Left renal cortex interstitium (tissue), 4 donors: ENCODE measurements at places on chromosomes 7 and 10. TPM values are rescaled to one million over a fixed set of nuclear protein-coding genes. Genes with fewer than 3 reads are reported as not detected.

The TYW1B gene
- polyA plus RNA-seq: 2.5 TPM

- no peak for DNase-seq
Measured at GRCh38 chr10:4151466-4151865, 366.5 kb upstream of the KLF6 start.

GRCh38 chr10:132135053-132135872 is 51.5 kb upstream of the DPYSL4 start:
- DNase-seq: no peak

DNA sequence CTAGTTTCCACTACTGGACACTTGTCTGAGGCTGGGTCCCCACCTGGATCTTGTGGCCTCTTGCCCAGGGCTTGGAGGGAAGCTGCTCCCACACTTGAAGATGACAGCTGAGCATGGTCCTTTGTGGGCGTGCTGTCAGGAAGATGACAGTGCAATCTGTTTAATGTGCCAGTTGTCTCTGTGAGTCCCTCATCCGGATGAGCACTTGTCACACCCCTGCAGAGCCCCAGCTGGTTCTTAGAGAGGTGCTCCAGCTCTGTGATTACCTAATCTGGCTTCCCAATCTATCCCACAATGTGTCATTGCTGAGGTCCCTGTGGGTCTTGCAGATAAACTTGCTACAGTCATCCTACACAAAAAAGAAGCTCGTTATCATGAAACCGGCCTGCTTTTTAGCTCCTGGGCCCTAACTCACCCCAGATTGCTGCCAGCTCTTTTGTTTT is 34.8 kb upstream of the CCSER2 start:
- DNase-seq: no peak

- DNase-seq: no peak
Measured at GRCh38 chr10:100076750-100077149, 4.9 kb downstream of the CPN1 start.

DNA sequence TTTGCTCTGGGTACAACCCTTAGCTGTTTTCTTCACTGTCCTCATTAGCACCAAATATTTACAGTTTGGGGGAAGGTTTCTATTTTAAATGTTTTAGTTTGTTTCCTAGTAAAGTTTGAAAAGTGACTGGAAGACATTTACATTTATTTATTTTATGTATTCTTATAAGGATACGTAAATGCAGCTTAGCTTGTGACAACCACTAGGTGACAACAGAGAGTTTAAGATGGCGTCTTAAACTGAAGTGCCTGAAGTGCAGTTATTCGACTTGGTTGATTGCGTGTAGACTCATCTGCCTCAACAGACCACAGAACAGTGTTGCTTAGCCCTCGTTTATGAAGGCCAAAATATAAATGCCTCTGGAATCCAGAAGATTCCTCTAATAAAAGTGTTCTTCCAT is 378.2 kb upstream of the MYO3A start:
- DNase-seq: no peak

- DNase-seq: no peak
Measured at GRCh38 chr10:103666762-103667150, 173.3 kb downstream of the NEURL1 start.

DNA sequence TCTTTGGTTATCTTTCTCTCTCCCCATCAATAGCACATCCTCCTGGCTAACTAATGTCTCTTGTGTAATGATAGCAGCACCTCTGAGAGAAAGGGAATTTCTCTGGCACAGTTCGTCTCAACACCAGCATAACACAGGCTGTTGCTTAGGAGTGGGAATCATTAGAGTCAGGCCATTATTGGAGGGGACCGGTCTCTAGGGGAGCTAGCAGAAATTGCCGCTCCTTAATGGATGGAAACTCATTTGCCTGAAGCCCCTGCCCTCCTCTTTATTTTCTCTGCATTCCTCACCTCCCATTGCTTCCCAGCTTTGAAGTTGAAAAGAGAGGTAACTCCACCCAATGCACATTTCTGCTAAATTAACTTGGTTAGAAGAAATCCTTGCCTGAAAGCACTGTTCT is 11.9 kb downstream of the LRRC4 start:
- DNase-seq: no peak

GRCh38 chr10:21078410-21079329 is 181.6 kb upstream of the NEBL start:
- DNase-seq: peak; percentile 43

DNA sequence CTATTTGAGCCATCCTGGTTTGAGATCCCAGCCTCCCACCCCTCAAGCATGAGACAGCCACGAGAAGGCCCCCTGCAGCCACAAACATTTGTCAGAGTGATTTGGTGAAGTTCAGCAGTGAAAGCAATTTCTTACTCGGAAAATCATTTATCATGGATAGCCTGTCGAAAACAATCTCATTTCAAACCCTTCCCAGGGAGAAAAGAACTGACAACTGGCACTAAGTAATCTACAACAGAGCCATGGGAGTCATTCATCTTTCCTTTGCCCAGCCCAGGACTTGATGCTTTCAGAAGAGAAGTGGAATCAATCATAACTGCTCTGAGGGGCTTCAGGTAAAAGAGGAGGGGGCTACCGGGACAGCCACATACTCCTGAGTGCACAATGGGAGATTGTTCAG is 411.2 kb downstream of the KCNMA1 start:
- DNase-seq: no peak

The ADCYAP1R1 gene
- 0.79 TPM for polyA plus RNA-seq

The BLNK gene
- polyA plus RNA-seq: 44.7 TPM

DNA sequence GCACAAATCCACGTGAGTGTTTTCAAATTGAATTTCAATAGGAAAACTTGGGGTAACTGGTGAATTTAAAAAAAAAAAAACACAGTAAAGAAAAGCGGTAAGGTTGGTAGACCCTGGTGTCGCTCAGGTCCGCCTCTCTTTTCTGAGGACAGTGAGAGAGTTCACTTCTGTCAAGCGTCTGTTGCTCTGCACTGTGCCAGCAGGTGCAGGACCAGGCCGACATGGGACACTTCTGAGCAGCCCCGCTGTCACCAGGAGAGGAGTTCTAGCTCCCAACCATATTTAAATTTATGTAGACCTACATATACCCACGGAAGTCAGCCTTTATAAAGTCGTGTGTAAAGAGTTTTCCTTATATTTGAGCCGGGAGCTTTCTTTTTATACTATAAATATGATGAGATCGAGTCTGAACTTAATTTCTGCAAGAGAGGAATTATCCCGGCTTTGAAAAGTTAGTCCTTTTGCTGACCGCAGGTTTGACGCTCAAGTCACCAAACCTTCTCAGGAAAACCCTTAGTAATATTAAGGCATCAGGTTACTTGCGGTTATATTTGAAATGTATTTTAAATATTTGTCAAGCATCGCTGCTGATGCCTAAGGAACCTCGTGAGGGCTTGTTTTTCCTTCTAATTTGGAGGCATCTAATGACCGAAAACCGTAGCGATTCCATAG is 531 bp downstream of the IKZF1 start:
- no peak for DNase-seq

DNA sequence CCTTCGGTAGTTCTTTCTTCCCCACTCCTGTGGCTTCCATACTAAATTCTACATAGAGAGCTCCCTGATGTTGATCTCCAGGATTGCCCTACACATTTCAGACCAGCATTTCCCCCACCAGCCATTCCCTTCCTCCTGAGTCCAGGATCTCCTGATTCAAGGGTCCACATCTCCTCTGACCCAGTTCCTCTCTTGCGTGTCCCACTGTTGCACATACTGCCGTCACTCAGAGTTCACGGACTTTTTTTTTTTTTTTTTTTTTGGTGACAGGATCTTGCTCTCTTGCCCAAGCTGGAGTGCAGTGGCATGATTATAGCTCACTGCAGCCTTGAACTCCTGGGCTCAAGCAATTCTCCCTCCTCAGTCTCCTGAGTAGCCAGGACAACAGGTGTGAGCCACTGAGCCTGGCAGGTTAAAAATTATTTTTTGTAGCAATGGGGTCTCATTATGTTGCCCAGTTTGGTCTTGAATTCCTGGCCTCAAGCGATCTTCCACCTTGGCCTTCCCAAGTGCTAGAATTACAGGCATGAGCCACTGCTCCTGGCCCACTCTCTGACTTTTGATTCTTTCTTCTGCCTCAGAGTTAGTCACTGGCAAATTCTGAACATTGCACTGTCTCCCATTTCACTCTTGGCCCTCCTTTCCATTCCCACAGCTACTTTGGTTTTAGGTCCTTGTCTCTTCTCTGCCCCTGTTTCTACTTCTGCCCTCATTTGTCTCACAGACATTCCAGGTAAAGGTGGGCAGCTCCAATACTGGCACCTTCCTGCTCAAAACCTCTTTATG is 29.6 kb upstream of the ZRANB1 start:
- DNase-seq: no peak

The GSDME gene
- polyA plus RNA-seq: 17.7 TPM

- DNase-seq: no peak
Measured at GRCh38 chr7:141949021-141949420, 2.2 kb upstream of the CLEC5A start.

- DNase-seq: no peak
Measured at GRCh38 chr10:103859161-103860086, 4.0 kb upstream of the SH3PXD2A start.

DNA sequence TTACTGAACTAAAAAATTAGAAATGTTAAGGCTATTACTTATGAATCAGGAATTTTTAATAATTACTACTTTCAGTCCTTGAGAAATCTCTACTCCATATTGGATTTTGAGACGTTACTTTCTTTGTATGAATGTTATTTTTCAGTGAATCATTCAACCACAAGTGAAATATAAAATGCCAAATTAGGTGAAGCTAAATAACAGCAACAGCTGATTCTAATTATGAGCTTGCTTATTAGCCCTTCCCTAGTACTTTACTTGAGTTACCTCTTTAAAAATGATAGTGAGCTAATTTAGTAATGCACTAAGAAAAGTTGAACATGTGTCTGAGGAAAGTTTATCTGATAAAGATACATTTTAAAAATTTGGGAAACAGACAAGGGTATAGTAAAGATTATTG is 51.4 kb downstream of the PCGF5 start:
- DNase-seq: no peak

DNA sequence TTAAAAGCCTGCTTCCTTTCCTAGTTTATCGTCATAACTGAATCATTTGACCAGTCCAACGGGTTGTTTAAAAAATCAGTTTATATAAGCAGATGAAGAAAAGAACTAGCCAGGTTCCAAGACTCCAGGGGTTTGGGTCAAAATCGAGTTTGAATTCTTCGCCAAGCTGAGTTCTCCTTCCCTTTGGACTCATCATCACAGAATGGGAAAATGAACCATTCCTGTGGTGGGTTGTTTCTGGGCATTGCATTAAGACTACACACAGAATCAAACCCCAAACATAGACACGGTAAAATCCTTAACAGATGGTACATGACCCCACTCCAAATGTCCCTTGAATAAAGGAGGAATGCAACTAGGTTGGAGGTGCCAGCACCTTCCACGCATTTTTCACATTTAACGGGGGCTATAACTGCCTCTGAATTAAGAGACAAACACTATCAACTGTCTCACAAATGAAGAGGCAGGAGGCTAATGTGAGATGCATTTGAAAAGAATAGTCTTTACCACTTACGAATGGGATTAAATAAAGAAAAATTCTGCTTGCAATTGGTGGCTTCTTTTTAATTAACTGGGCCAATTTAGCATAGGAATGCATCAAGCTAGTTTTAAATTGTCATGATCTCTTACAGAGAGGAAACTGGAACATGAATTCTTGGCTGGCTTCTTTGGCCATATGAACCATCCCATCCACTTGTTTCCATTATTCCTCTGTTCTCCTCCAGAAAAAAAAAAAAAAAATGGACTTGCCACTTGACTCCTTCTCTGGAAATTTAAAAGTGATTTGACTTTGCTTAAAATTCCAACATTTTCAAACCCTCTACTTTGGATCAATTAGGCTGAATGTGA is 61.1 kb downstream of the CHST15 start:
- no peak for DNase-seq

DNA sequence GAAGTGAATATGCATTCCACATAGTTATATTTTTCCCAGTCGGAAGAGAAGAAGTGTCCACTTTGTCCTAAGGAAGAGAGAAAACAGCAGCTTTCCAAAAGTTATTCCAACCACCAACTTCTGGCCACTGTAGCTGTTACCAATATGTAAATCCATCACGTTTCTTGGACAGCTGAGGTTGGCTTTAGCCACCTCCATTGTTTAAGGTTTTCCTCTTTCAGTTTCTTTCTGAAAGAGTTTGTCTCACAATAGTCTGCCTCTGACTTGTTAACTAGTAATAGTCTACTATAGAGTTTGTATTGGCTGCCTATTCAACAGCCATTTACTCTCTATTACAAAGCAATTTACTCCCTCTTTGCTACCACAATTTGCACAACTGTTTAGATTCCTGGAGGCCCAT is 457.6 kb upstream of the LRRN3 start:
- DNase-seq: no peak

- DNase-seq: no peak
Measured at GRCh38 chr10:33735464-33735923, 401.0 kb upstream of the NRP1 start.

DNA sequence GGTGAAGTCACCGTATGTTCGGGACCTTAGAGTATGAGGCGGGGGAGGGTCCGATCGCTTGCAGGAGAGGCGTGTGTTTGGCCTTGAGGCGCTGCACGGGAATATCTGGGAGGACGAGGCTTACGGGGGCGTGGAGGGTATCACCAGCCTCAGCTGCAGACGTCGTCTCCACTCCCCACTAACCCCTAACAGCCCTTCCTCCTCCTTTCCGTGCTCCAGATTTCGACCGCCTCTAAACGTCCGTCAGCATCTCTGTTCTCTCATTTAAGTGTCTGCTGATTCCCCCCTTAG is 23.5 kb upstream of the ZNF12 start:
- peak; percentile 26 for DNase-seq

DNA sequence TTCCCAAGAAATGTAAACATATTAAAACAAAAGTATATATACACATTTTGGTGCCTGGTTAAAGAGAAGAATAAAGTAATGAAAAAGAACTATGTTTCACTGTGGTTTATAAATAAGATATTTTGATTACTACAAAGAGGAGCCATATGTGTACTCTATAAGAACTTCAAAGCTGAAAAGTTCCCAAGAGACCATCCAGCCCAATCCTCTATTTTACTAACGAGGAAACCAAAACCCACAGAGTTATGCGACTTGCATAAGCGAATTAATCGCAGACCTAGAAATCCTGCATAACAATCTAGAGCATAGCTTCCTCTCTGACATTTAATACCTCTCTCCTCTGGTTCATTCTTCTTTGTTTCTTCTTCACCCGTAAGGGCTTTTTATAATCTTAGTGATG is 937.1 kb downstream of the CNTNAP2 start:
- DNase-seq: no peak

DNA sequence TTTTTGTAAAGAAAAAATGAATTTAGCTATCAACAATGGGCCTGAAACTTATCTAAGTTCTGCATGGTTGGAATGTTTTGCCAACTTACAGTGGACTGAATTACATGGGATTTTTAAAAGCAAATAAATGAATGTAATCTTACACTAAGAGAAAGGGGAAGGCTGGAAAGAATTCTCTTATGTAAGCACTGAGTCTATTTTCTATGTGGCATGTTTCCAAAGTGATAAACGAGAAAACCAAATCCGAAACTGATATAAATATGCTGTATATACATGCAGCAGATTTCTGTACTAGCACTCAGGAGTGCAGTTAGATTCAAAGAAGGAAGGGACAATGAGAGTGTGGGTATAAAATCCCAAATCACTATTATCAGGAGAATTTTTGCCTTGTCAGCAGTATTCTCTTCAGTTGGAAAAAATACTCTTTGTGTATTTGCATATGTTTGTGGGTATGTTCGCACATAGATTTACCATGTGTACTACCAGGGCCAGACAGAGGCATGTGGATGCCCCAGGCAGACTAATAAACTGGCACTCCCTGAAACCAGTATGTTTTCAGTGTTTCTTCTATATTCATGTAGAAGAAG is 334.3 kb upstream of the SEMA3D start:
- no peak for DNase-seq

- no peak for DNase-seq
Measured at GRCh38 chr10:73054286-73054685, 42.4 kb downstream of the P4HA1 start.

The FAM25G gene
- not detected for polyA plus RNA-seq

The PNLIPRP3 gene
- not detected for polyA plus RNA-seq

The SPDYE2 gene
- 0.93 TPM for polyA plus RNA-seq
